ENCODE measurements at places on chromosomes 12 and 14. TPM values are rescaled to one million over a fixed set of nuclear protein-coding genes. Genes with fewer than 3 reads are reported as not detected.

DNA sequence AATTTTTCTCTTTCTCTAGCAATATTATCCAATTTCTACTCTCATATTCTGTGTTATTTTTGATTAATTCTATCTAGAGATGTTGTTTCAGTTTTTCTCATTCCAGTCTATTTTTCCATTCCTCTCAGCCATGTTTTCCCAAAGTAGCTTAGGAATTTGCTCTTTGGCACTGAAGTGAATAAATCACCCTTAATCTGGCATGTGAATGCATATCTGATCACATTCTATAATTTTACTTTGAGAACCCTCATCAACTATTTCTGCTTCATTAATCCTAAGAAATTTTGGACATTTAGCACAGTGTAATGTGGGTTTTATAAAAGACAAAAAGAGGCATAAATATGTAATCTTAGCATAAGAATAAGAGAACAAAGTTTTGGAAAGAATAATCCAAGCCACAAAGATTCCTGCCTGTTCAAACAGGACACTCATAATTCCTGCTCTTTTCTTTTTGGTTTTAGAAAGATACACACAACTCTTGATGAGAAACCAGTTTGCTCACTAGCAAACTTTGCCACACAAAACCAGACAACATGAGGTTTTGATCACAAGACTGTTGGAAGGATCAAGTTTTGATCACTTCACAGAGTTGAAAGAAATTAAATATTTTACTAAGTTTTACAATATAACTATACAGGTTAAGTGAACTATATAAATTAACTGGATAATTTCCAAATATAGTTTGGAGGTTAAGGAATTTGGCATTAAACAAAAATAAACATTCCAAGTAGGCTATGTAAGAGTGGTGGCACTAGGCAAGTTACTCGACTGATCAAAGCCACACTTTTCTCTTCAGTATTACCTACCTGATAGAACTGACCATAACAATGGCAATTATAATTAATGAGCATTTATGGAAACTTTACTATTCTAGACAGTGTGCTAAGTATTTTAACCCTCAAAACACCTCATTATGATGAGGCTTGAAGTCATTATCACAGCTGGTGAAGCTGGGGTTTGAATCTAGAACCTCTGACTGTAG, 226.6 kb upstream of the TMTC1 start:
- DNase-seq, result no peak

DNA sequence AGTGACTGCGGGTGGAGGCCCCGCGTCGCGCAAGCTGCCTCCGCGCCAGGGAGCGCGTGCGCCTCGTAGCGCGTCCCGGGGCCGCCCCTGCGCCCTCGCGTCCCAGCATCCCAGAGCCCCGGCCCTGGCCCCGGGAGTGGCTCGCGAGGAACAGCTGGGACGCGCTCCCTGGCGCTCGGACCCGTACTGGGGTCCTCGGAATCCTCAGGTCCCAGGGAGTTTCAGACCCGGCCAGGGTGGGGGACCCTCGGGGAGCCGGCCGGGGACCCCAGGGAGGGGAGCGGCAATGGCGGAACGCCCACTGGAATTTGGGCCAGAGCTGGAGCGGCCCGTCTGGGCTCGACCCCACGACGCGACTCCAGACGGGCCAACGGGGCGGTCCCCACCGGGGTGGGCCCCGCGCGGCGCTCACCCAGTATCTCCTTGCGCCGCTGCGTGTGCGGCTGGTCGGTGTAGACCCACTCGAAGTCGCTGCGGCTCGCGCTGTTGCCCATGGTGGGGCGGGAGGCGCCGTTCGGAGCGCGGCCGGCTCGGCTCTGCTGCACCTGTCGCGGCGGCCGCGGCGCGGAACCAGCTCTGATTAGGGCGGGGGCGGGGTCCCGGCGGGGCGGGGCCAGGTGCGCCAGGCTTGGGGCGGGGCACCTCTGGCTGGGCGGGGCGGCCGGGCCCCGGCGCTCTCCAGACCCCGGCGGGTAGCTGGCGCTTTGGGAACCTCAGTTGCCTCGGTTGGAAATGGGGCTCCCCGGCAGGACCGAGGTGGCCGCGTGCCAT, at the start of gene DEGS2:
Gene DEGS2 (minus strand): TSS at position 552 of the 771 bp plus-strand sequence. CDS start 58 bp downstream, at position 494.
- no peak for DNase-seq

DNA sequence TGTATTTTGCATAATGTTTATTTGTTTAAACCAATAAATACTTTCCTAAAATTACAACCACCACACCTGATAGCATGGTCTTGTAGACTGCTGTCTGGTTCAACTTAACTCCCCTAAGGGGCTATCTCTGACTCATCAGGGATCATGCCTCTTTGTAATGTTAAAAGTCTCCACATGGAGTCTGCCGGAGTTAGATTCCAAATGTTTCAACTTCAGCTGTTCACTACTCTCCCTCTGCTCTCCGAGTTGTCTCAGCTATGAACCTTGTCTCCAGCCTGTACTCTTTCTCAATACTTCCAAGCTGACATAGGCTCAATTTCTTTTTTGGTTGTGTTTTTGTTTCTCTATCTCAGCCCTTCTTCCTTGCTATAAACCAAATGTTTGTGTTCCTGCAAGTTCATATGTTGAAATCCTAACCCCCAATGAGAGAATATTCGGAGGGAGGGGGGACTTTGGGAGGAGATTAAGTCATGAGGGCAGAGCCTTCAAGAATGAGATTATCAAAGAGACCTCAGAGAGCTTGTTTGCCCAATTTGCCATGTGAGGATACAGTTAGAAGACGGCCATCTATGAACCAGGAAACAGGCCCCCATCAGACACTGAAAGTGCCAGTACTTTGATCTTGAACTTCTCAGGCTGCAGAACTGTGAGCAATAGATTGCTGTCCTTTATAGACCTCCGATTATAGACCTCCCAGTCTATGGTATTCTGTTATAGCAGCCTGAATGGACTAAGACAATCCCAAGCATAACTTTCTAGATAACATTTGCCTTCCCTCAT, 858.2 kb downstream of the VRK1 start:
- DNase-seq, result no peak

The KNTC1 gene
- total RNA-seq, result 36.0 TPM

DNA sequence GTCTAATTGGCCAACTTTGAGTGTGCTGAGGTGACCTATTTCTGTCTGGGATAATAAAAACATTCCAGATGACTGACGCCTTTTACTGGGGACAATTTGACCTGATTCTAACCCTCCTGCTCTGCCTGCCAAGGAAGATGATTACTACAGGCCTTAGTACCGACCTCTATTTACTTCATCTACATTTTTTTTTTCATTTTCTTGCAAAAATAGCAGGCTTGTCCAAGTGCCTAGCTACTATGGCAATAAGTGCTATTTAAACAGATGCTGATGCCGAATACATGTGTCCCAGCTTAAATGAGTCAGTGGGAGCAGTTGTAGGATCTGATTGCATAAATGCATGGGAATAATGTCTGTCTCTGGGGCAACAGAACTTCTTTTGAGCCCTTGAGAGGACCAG, 254.3 kb downstream of the RGS6 start:
- no peak for DNase-seq

GRCh38 chr14:32602699-32603098, 273.6 kb downstream of the AKAP6 start:
- DNase-seq, result no peak

DNA sequence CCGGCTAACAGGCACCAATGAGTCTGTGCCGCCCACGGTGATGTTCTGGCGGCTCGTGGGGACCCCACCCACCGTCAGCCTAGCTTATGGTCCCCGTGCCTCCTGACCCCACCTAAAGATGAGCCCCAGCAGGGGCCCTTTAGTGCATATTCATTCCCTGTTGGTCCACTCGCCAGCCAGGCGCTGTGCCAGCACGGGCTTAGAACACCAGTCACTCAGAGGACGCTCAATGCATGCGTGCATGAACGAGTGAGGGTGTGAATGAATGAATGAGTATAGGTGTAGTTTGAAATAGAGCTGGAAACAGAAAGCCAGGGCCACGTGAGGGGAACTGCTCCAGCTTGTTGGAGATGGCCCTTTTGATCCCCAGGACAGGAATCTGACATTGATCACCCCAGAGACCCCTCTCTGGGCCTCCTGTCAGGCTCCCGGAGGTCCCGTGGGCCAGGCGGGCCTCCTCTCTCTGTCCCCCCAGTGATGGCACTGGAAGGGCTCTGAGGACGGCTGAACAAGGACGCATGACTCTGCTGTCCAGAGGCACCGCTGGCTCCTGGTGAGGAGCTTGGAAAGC, 193.9 kb upstream of the C14orf180 start:
- DNase-seq, result no peak

- DNase-seq, result peak; percentile 46
These were observed 80.0 kb upstream of the DBX2 start for GRCh38 chr12:45130881-45131281.

DNA sequence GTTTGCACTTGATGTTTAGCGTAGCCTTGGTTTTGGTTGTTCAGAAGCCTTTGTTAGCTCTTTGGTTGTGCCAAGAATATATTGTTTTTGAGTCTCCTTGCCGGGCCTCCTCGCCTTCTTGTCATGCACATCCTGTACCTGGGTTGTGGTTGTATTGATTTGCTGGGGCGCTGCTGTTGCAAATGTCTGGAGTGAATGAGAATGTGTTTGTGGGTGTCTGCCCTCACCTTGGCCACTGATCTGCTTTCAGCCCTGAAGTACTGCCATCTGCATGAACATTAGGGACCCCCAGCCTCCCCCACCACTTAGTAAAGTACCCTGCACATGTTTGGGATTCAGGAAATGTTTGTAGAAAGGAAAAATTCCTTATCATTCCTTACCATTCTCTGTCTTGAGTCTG, 16.5 kb downstream of the PRKCH start:
- DNase-seq, result no peak

The TMEM63C gene
- total RNA-seq, result 8.0 TPM

The FKBP3 gene
- total RNA-seq, result 41.0 TPM

The LALBA gene
- not detected for total RNA-seq

- DNase-seq, result no peak
These were observed 571.7 kb downstream of the DIO2 start for GRCh38 chr14:79639613-79640012.

GRCh38 chr14:95739356-95739755, 25.4 kb upstream of the TCL1A start:
- no peak for DNase-seq

The SCN8A gene
- 1.6 TPM for total RNA-seq

GRCh38 chr14:61153431-61153830, 127.7 kb downstream of the TMEM30B start:
- no peak for DNase-seq

The ADSS1 gene
- total RNA-seq, result 6.9 TPM

DNA sequence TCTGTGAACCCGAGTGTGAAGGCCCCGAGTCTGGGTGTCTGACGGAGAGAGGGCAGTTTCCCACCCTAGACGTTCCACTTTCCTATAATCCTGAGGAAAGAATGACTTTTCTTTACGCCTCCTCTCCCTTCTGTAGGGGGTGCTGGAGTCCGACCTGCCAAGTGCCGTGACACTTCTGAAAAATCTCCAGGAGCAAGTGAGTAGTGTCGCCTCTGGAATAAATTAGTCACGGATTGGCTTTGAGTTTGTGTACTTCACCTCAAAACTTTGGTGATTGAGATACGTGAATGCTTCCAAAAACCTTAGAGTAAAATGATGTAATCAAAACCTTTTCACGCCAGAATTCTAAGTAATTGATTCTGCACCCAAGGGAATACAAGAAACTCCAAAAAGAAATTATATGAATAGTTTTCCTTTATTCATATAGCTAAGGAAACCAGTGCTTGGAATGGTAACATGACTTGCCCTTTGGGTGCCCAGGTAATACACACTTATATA, 452 bp downstream of the NGDN start:
- no peak for DNase-seq

DNA sequence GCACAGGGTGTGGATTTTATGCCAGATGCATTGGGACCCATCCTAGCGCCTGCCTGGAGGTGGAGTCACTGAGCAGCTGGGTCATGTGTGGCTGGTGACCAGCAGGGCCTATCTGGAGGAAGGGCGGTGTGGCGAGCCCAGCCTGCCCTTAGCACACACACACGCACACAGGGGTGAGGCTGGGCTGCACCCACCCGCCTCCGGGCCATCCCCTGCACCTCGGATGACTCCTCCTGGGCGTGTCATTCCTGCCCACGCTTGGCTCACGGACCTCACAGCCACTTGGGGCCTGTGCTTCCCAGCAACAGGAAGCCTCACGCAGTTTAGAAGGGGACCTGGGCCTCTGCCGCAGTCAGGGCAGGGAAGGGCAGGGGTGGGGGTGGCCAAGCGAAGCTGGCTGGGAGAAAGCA, 36.2 kb upstream of the FZD10 start:
- no peak for DNase-seq

The TRPV4 gene
- total RNA-seq, result 6.4 TPM

DNA sequence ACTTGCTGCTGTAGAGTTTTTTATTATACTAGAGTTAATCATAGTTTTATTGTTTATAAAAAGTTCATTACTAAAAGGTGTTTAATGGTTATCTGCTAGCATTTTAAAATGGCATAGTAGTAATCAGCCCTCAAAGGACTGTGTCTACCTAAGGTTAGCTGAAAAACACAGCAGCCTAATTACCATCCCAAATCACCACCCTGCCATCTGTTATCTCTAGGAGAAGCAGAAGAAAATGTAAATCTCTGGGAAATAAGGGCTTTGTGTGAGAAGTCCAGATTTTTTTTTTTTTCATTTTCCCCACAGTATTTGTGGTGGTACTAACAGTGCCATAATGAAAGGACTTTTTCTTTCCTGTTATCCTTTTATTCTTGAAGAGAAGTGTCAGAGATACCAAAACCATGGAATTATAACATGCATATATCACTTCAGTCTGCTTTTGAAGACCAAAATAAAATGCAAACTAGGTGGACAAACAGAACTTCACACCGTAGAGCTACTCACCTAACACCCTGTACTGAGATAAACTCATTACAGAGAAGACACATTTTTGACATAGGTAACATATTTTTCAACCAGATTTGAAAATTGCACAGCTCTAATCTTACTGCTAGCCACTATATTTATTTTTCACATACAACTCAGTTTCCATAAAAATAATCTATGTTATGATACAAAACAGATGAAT, 876.2 kb downstream of the C12orf50 start:
- DNase-seq, result no peak

DNA sequence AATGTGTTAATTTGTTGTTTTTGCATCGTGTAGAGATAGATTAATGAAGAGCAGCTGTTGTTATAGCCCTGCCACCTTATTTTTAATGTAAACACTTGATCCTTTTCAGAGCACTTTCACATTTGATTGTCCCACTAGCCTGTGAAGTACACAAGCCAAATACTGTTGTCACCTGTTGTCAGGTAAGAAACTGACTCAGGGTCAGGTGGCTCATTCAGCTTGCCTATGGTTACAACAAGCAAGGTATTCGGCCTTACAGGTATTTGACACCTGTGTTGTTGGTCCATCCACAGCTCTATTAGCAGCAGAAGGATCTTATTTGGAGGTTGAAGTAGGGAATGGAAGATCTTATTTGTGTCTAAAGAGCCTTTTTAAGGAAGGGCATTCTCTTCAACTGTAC, 108.9 kb downstream of the GPR135 start:
- DNase-seq, result no peak

DNA sequence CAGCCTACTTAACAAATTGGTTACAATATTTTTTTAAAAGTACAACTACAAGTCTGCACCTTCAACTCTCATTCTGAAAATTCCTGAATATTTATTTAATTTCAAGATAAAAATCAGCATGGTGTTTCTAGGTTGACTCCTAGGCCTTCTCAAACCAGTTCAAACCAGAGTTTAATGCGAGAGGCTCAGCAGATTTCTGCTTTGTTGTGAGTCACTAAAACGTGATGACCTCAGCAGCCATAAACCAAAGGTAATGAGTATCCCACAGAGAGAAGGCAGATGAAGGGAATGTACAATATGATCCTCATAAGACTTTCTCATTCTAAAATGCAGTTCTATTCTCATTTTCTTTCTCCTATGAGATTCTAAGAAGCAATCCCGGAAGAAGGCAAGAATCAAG, 1.5 kb downstream of the PRDM4 start:
- DNase-seq, result no peak

Data from breast epithelium (tissue), 4 donors.